ENCODE measurements at places on chromosomes 16 and 17. TPM values are rescaled to one million over a fixed set of nuclear protein-coding genes. Genes with fewer than 3 reads are reported as not detected.

DNA sequence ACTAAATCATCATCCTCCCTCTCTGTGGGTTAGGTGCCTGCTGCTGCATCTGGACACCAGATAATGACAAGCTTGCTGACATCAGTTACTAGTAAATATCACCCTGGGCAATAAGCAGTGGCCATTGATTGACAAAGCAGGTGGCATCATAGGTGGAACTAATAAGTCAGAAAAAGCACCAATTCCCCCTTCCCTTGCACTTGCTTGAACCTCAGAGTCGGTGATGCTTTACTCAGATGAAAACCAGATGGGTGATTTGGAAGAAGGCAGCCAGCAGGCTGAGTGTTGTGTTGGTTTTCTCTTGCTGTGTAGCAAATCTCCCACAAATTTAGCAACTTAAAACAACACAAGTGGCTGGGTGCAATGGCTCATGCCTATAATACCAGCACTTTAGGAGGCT, 146.9 kb upstream of the NOL11 start:
- no peaks in the 10 kb centered on the region for H3K4me1 ChIP-seq
- no peak for DNase-seq
- no peak overlapping the region for H3K4me3 ChIP-seq
- H3K27me3 ChIP-seq: no peaks in the 10 kb centered on the region
- no peak overlapping the region for H3K27ac ChIP-seq

DNA sequence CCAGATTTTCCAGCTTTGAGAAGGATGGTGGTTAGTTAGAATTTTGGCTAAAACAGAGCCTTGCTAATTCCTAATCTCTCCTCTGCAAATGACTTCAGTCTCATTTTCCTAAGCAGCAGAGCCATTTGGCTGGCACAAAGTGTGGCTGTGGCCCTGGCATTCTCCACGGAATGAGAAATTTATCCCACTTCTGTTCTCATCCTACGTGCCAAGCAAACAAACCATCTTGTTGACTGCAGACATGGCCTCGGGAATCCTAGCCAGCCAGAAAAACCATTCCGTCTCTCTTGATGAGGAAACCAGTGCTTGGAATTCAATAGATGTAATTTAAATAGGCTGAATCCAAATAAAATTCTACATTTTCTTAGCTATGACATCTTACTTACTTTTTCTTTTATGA, 34.1 kb upstream of the ELAC2 start:
- DNase-seq: no peak
- H3K4me1 ChIP-seq: no peaks in the 10 kb centered on the region
- no peak overlapping the region for H3K4me3 ChIP-seq
- H3K27ac ChIP-seq: no peak overlapping the region
- no peaks in the 10 kb centered on the region for H3K36me3 ChIP-seq
- no peaks in the 10 kb centered on the region for H3K27me3 ChIP-seq

DNA sequence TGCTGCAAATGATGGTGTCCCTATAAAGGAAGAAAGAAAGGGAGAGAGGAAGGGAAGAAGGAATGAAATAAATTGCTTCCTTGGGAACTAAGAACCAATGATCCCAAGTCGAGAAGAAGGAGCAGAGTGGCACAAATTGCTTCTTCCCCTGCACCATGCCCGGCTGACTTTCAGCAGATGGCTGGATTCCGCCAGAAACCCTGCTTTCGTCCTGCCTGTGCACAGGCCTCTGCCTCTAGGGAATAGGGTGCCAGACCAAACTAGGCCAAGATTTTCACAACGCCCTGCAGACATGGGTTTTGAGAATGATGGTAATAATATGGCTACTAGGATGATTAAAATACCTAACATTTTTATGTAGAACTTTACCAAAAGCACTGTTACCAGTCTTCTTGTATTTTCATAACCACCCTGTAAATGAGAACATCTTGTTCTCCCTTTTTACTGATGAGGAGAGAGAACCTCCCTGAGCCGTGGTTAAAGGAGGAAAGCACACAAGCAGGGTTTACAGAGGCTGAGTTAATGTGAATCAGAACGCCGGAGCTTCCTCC, 122.1 kb upstream of the HSBP1 start:
- H3K27ac ChIP-seq: no peak overlapping the region
- H3K4me1 ChIP-seq: peaks cover 28% of the 10 kb centered on the region
- H3K27me3 ChIP-seq: no peaks in the 10 kb centered on the region

DNA sequence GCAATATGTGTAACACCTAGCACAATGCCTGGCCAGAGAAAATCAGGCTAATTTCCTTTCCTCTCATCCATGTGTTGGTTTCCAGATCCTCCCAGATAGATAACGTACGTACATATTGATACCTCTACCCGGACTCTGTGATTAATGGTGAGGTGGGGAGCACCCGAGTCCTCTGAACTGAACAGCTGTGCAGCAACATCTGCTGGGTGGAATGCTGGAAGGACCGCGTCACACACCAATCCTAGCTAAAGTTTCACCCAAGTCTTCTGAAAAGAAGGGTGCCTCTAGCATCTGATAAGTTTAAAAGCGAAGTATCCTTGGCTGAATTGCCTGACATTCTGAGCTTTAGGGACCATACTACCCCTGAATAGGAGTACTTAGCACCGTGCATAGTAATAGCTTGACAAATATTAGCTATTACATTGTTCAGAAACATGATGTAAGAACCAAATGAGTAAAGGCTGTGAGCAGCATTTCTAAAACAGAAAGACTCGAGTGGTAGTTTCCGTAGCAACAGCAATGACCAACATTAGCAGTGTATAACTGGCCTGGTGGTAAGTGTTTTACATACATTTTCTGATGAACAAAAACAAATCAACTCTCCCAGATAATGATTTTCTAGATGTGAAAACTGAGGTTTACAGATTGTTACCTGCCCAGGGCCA, 91.4 kb downstream of the SYCE1L start:
- H3K36me3 ChIP-seq: no peaks in the 10 kb centered on the region
- H3K27me3 ChIP-seq: no peaks in the 10 kb centered on the region
- H3K4me1 ChIP-seq: no peaks in the 10 kb centered on the region
- no peak overlapping the region for H3K4me3 ChIP-seq
- H3K27ac ChIP-seq: no peak overlapping the region

The PABPN1L gene
- not detected for total RNA-seq

GRCh38 chr17:67335245-67335835, 31.0 kb downstream of the PSMD12 start:
- H3K4me1 ChIP-seq: no peaks in the 10 kb centered on the region
- no peaks in the 10 kb centered on the region for H3K36me3 ChIP-seq
- H3K27ac ChIP-seq: no peak overlapping the region
- DNase-seq: no peak

DNA sequence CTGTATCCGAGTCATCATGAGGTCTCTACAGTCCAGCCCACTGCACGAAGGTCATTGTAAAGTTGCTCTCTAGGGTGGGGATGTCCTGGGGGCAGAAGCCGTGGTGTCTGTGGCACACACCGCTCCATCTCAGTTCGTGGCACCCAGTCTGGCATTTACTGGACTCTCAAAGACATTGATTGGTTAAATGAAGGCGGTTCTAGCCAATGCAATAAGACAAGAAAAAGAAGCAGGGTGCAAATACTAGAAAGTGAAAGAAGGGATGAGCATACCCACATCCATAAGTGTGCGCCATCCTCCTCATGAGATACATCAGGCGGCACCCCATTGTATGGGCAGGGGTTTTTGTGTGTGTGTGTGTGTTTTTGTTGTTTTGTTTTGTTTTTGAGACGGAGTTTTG, 10.7 kb upstream of the ATP2A3 start:
- no peak for DNase-seq
- no peak overlapping the region for H3K4me3 ChIP-seq
- no peak overlapping the region for H3K27ac ChIP-seq

DNA sequence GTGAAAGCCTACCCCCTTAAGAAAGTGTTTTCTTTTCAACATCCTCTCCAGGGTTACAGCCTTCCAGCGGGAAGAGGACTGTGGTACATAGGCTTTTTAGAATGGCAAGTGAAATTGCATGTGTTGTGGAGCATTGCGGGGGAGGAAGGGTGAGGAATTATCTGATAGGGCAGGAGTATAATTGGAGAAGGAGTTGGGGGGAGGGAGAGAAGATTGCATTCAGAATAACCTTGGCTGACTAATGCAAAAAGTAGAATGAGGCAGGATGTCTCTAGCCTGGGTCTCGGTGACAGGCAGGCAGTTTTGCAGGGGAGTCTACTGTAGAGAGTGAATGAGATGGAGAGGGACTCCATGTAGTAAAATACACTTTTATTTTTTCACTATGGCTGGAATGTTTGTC, 2.4 kb upstream of the CDH8 start:
- peaks cover 23% of the 10 kb centered on the region for H3K27me3 ChIP-seq
- H3K27ac ChIP-seq: no peak overlapping the region
- no peaks in the 10 kb centered on the region for H3K4me1 ChIP-seq

DNA sequence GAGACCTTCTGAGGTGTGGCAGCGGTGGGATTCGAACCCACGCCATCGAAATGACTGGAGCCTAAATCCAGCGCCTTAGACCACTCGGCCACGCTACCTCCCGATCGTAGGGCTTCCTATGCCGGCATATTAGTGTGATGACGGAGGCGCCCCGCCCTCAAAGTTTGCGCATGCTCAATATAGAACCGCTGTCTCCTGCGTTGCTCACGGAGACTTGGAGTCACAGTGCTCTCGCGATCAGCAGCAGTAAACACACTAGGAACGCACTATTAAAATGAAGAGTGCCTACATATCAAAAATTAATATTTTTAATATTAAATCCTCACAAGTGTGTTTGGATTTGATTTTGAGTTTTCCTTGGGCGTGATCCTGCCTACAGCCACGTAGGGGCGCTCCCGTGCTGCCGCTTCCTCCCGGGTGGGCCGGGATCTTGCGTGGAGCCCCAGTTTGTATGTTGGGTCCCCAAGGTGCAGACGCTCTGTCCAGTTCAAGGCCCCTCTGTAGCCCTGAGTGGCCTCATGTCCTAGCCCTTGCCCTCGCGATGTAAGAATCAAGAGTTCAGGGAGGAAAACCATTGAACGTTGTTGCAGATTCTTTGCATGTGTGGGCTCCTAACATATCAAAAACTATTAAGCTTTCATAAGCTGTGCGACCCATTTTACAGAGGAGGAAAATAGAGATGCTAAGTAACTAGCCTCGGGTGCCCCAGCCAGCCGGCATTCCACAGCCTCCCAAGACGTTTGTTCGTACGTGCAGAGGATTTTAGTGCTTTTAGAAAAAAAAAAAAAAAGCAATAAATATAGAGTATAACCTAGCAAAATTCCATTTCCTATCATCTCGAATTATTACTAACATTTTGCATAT, 10.2 kb upstream of the EEF2K start:
- H3K4me1 ChIP-seq: peaks cover 6% of the 10 kb centered on the region
- no peaks in the 10 kb centered on the region for H3K27me3 ChIP-seq
- H3K4me3 ChIP-seq: peak overlapping the region; percentile 60
- H3K27ac ChIP-seq: peak overlapping the region; percentile 87

DNA sequence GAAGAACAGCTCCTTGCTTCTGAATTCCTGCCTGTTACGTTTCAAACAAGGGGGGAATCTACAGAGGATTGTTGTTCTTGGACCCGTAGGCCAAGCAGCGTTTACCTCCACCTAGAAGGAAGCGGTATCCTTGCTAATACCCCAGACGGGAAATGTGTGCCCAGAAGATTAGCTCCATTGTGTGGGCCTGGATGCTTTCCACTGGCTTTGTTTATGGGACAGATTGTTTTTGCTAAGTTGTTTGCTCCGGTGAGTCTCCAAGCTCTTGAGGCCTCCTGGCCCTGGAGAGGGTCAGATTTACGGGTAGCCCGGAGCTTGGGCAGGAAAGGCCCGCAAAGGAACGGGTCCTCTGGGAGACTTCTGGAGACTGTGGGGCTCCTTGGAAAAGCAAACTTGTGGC, 28.4 kb upstream of the MRTFB start:
- no peak overlapping the region for H3K4me3 ChIP-seq
- H3K27ac ChIP-seq: peak overlapping the region; percentile 67
- no peaks in the 10 kb centered on the region for H3K36me3 ChIP-seq
- DNase-seq: peak; percentile 5

The FNDC8 gene
- total RNA-seq: not detected

The CDH3 gene
- not detected for total RNA-seq

DNA sequence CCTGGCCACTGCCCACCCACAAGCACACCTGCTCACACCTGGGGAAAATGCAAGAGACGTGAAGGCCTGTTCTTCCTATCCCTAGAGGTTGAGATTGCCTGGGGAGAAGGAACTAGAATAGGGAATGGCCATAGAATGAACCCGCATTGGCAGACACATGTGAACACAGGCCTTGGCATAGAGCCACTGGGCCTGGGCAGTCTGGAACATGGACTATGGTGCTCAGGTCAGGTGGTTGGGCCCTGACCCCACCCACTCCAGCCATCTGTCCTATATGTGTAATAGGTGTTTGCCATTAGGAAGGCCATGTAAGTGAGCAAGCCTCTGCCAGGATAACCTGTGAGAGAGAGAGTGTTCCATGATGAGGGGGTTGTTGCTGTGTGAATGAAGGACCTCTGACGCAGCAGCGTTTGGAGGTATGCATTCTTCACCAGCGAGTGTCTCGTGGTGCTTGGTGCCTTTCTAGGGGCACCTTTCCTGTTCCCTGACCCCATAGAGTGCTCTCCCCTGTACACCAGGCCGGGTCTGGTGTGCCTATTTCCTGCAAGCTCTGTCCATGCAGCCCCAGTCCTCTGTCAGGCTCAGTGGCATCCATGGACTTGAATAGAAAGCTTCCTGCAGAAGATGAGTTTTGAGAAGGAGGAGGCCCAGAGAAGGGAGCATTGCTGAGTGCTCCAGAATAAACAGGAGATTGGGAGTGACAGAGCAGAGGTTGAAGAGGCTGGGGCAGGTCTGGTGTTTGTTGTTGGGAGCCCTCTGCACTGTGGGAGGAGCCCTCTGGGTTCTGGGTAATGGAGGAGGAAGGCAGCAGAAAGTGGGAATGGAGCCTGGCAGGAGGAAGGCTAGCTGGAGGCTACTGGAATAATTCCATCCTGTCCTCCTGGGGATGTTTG, 15.6 kb downstream of the CTRL start:
- H3K27ac ChIP-seq: peak overlapping the region; percentile 99
- H3K36me3 ChIP-seq: no peaks in the 10 kb centered on the region
- peaks cover 70% of the 10 kb centered on the region for H3K4me1 ChIP-seq
- DNase-seq: peak; percentile 70
- H3K27me3 ChIP-seq: no peaks in the 10 kb centered on the region

DNA sequence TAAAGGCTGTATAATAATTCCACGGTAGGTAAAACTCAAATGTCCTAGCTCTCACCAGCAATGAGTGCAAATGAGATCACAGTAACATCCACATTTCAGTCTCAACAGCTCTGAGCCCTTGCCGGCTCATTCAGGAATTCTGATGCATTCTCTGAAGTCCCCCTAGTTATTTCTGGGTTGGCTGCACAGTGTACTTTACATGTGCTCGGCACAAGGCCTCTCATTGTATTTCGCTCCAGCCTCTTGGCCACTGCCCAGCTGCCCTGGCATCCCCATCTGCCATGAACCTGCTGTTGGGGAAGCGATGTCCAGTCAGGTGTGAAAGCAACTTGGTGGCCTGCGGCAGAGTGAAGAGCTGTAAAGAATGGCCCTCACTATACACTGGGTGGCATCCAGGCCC, 14.3 kb downstream of the PRCD start:
- no peak overlapping the region for H3K4me3 ChIP-seq
- H3K27me3 ChIP-seq: no peaks in the 10 kb centered on the region
- no peaks in the 10 kb centered on the region for H3K36me3 ChIP-seq

GRCh38 chr17:51154176-51154575, 817 bp downstream of the NME1 start:
- no peaks in the 10 kb centered on the region for H3K27me3 ChIP-seq
- no peak for DNase-seq
- H3K36me3 ChIP-seq: no peaks in the 10 kb centered on the region
- peaks cover 18% of the 10 kb centered on the region for H3K4me1 ChIP-seq

Data from gastrocnemius medialis (tissue), 4 donors.